NCI-H1930 (cell line): ENCODE measurements at places on chromosomes 3 and 15.

DNA sequence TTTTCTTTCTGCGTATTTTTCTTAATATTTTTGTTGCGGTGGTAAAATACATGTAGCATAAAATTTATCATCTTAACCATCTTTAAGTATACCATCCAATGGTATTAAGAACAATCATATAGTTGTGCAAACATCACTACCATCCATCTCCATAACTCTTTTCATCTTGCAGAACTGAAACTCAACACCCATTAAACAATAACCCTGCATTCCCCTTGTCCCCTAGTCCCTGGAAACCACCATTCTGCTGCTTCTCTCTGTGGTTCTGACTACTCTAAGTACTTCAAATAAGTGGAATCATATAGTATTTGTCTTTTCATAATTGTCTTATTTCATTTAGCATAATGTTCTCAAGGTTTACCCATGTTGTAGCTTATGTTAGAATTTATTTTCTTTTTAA lies 67.3 kb upstream of the EOMES start:
- DNase-seq: no peak

- DNase-seq: no peak
Observed at GRCh38 chr3:38453913-38454177, 155 bp downstream of the ACVR2B start.

GRCh38 chr3:157533298-157534070 lies 30.3 kb upstream of the VEPH1 start:
- no peak for DNase-seq

DNA sequence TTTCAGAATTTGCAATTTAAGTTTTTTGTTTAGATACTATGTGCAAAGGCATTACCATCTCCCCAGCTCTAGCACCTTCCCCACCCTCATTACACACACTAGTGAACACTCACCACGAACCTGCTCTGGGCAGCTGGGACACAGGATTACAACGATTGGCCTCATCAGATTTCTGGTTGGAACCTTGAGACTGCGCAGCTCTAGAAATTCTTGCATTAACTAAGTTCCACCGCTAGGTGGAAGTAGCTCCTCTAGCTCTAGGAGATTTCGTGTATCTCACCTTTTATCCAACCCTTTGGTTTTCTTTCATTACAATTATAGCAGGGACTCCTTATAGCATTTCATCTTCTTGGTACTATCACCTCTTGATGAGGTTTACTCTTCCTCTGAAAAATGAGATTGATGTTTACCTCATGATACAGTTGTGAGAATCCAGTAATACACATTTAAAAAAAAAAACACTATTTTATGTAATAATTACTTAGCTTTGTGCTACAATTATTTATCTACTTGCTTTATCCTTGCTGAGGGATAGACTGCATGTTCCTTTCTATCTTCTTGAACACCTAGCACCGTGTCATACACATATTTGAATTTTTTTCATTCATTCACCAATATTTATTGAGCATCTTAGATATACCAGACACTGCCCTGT lies 28.7 kb upstream of the PLOD2 start:
- DNase-seq: peak; percentile 13

GRCh38 chr15:32698773-32699390 lies 18.9 kb upstream of the GREM1 start:
- DNase-seq: no peak
